HuH-7.5 (cell line): ENCODE measurements at places on chromosomes 5 and 9.

GRCh38 chr9:80440724-80441123 lies 869.0 kb downstream of the TLE4 start:
- no peak for DNase-seq

DNA sequence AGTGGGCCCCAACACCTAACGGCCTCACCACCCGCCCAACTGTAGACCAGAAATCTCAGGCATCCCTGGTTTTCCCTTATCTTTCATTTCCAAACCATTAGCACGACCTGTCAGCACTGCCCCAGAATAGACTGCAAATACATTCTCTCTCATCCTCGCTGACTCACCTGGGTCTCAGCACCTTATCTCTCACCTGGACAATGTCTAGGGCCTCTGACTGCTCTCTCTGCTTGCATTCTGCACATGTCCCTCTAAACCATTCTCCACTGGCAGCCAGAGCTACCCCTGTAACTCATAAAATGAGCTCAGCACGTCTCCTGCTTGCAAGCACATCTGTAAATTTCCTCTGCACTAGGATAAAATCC lies 12.7 kb downstream of the CKMT2 start:
- no peak for DNase-seq

DNA sequence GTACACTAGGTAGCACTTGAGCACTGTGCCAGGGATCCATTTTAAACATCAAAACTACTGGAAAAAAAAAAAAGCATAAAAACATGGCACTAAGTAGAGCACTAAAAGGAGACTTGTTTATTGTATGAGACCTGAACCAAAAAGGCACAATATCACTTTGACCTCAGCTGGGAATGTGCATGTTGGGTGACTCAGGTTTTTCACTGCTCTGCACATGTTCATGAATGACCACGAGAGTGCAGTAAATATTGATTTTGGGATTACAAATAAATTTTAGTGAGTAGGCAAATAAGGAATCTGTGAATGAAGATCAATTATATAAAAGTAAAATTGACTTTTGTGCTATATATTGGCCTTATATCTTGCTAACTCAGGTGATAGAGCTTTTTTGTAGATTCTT lies 11.8 kb downstream of the RMI1 start:
- DNase-seq: no peak

- no peak for DNase-seq
Observed at GRCh38 chr9:111474385-111474784, 9.8 kb downstream of the ECPAS start.

DNA sequence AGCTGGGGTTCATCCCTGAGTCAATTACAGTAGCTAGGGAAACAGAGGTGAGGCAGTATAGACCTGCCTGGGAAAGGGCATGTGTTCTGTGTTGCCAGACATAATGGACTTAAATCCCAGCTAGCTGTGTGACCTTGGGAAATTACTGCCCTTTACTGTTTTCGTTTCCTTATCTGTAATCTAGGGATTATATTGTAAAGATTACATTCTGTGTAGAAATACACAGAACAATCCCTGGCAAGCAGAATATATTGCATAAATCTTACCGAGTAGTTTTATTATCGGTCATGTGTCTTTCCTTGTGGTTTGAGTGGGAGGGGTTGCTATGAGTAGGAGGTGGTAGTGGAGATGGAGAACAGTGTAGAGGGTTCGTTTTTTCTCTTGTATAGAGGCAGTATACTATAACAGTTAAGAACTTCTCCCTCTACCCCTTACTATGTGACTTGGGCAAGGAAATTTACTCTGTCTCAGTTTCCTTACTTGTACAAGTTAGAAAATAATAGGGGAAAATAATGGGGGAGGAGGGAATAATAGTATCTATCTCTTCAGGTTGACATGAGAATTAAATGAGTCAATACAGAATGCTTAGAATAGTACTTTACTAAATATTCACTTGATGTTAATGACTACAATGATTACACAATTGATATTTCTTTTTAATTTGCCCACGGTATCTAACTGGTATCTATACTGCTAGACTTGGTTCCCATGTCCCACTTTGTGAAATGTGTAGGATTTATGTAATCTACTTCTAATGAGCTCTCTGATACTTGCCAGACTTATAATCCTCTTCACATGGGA lies 7.1 kb upstream of the DMXL1 start:
- no peak for DNase-seq

DNA sequence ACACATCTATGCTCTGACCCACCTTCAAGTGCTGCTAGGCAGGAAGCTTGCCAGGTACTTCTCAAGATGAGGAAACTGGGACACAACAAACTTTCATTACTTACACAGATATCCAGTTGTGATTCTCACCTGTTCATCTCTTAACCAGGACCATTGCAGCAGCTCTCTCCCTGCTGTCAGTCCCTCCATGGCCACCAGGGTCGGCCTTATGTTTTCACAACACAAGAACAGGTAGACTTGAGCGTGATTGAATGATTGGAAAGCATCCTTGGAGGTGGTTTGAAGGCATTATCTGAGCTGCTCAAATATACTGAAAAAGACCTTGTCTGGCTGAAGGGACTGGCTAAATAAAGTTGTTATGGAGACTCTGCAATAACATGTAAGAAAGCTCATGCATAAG lies 94.4 kb downstream of the MTREX start:
- peak; percentile 3 for DNase-seq

- DNase-seq: no peak
Observed at GRCh38 chr5:140718266-140718592, 18.0 kb downstream of the ZMAT2 start.

DNA sequence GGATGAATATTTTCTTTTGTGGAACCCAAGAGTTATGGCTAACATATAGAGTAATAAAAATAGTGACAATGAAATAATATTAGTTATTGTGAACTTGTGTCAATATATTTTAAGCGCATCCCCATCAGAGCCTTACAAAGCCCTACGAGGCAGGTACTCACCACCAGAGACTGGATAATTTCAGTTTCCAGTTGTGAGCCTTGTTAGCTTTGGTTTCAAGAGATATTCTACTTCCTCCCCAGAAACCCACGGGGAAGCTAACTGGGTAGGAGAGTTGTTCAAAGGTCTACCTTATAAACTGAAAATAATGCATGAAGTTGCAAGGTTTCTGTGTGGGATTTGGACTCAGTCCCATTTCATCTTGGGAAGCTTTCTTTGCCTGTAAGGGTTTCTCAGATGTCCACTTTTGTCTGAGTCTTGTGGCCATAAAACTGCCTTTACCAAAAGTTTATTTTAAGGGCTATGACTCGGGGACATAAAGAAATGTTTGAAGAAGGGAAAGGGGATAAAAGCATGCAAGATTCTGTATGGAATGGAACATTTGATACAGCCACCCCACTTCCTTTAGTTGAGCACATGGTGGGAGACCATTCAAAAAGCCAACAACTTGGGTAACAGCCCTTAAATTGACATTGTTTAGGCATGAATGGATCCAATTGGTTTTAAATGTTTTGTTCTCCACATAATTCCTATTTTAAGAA lies 57.4 kb upstream of the ANKRD55 start:
- no peak for DNase-seq
